ENCODE measurements at places on chromosomes 1 and 21.

GRCh38 chr1:65813956-65814355, 21.3 kb downstream of the PDE4B start:
- no peak for DNase-seq

GRCh38 chr1:24043345-24044032, 63.4 kb upstream of the SRSF10 start:
- no peak for DNase-seq

DNA sequence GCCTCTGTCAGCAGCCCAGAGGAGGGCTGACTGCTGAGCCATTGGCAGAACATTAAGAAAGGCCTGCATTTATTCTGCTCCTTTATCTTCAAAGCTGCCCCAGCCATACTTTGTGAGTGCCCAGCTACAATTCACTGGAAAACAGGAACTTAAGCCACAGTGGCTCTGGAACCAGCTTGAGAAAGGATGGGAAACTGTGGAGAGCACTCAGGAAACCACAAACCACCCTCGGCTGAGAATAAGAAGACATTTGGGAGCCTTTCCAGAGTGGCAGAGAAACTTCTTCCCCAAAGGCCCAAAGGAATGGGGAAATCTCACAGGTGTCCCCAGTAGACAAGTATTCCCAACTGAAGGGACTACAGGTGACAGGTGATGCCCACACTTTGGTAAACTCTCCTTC, 1.8 kb downstream of the LAMB3 start:
- no peak for DNase-seq

GRCh38 chr1:91929250-91929649, 20.0 kb upstream of the BRDT start:
- no peak for DNase-seq

GRCh38 chr1:46401154-46401913, 7.2 kb downstream of the FAAH start:
- no peak for DNase-seq

All from CD4-positive, alpha-beta T cell treated with Interleukin-15 for 1 hour (primary cell).